ENCODE measurements at places on chromosomes 12 and 14.

DNA sequence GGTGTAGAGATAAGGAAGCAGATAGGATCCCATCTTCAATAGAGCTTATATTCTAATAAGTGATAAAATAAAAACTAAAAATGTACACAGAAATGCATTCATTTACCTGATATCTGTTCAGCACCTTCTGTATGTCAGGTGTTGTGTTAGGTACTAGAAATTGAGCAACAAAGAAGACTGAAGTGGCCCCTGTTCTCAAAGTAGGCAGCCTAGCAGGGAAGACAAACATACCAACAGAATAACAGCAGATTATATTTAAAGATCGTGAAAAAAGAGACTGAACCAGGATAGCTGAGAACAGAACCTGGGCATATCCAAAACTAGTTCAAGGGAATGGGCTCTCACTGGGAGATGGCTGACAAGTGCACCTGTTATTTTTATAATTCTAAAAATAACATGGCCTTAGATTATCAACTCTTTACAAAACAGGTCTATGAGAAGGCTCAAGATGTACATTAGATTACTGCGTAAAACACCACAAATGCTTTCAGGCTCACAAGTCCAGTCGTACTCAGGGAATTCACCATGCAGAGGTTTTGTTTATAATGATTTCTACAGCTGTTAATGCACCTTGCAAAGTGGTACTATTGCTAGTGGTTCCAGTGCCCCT, 16.4 kb downstream of the ANO6 start:
- no peak for DNase-seq

- DNase-seq = no peak
Observed at GRCh38 chr12:119036878-119037825, 55.8 kb downstream of the SRRM4 start.

- DNase-seq = no peak
Observed at GRCh38 chr14:95499354-95499750, 17.1 kb downstream of the SYNE3 start.

DNA sequence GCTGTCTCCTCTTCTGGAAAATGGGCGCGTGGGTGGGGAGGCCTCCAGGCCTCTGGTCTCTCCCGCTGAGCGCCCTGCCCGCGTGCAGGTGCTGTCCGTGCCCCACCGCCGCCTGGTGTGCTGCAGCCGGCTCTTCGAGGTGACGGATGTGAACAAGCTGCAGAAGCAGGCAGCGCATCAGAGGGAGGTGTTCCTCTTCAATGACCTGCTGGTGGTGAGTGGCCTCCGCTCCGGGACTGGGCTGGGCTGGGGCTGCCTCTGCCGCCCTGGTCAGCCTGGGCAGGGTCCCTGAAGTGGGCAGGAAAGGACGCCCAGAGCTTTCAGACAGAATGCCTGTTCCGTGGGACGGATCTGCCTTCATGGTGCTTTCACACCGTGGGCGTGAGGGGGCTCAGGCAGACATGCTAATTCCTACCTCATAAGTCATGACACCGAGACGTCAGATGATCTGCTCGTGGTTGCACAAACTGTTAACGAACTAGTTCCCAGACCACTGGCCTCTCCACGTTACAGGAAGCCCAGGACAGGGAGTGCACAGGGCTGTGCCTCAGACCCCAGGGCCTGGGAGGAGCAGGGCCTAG, 50.5 kb downstream of the SLC6A12 start:
- DNase-seq = no peak

DNA sequence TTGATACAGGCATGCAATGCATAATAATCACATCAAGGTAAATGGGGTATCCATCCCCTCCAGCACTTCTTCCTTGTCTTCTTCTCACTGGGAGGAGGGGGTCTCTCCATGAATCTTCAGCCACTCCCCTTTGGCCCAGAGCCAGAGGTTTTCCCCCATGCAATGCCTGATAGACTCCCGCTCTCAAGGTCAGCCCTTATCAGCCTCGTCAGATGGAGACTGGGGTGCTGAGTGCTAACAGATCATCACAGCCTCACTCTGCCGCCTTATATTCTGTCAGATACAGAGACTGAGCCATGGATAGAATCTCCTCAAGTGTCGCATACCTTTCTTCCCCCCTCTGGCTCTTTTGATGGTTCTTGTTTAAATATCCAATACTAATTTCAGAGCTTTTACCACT, 503.1 kb downstream of the AACS start:
- no peak for DNase-seq

DNA sequence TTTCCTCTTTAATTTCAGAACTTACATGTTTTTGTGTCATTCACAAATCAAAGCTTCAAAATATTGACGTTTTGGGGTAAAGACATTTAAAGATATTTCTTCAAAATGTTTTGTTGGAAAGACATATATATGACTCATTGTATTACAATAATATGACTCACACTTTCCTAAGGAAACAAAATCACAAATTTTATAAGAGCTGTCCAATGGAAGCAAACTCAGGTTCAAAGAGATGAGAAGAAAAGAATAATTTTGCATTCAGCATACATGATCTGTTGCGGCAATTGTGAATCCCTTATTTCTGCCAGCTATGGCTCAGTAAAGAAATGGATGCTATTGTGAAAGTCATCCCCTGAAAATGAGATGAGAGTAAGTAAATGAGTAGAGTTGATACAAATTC, 82.7 kb downstream of the GRIP1 start:
- DNase-seq = no peak

GRCh38 chr14:35406506-35407305, 2.2 kb upstream of the NFKBIA start:
- no peak for DNase-seq

DNA sequence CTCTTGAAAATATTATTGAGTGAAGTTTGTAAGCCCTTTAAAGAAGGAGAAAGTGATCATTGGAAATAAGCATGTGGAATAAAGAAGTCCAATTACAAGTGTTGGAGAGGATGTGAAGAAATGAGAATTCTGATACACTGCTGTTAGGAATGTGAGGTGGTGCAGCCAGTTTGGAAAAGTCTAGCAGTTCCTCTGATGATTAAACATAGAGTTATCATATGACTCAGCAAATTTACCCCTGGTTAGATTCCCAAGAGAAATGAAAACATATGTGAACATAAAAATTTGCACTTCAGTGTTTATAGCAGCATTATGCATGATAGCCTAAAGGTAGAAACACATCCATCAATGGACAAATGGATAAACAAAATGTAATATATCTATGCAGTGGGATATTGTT, 319.9 kb downstream of the AEBP2 start:
- no peak for DNase-seq

DNA sequence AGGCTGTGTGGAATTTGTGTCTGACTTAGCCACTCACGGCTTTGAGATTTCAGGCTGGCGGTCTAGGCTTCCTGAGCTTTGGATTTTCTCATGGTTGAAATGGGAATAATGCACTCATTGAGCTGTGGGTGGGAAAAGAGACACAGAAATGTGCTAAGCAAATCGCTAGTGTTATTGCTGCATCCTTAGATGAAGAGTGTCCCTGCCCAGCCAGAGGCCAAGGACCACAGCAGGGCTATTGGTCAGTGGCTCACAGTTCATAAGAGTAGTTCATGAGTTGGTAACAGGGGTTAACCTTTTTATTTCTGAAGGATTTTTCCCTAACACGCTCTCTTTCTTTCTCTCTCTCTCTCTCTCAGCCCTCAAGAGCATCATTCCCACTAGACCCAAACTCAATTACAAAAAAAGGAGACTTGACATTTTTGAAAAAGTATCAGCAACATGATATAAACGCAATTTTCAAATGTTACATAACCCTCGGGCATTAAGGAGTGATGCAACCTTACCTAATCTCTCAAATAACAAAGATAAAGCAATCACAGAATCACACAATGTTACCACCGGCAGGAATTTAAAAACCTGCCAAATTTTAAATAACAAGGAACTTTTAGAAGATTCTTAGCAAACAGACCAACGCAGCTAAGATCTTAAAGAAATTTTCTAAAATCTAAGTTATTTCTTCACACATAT, 36.7 kb upstream of the RMST start:
- no peak for DNase-seq

GRCh38 chr12:55659486-55660385, 23.0 kb downstream of the OR10P1 start:
- no peak for DNase-seq

DNA sequence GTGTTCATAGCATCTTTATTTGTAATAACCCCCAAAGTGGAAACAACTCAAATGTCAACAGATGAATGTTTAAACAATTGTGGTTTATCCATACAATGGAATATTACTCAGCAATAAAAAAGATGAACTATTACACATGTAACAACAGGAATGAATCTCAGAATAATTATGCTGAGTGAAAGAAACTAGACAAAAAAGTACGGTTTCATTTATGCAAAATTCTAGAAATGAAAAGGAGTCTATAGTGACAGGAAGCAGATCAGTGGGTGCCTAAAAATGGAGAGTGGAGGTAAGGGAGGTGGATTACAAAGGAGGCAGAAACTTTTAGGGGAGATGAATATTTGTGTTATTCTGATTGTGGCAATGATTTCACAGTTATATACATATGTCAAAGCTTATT, 4.8 kb downstream of the PRKCH start:
- no peak for DNase-seq

- no peak for DNase-seq
Observed at GRCh38 chr14:61268812-61269211, 12.3 kb downstream of the TMEM30B start.

GRCh38 chr14:50830044-50830931, 674 bp downstream of the NIN start:
- DNase-seq = no peak

DNA sequence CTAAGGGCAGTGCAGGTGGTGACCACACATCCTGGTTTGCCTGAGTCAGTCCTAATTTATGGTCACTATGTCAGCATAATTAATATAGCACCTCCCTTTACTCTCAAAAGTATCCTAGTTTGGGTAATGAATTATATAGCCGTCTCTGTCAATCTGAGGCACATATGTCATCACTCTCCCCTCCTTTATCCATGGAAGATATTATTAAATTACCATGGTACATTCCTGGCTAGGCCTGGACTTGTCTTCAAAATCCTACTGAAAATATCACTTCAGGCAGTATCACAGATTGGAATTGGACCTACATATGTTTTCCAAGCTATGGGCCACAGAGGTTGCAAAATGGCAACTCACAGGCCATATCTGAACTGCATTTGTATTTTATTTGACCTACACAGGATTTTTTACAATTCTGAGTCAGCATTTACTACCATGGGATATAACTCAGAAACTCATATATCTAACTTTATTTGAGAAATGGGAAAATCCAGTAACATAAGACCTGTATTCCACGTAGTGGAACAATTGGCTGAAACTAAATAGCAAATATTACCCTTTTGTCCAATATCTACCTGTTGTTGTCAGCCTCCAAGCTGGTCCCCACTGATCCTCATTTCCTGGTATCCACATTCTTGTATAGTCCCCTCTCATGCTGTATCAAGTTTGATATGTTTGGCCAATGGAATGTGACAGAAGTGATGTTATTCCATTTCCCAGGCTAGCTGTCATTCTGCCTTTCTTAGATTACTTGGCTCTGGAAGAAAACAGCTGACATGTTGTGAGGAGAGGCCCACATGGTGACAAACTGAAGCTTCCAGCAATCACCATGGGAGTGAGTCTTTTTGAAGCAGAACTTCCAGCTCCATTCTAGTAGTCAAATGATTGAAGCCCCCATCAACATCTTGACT, 102.5 kb upstream of the MDM1 start:
- DNase-seq = no peak

- no peak for DNase-seq
Observed at GRCh38 chr12:4826909-4827308, 82.8 kb upstream of the KCNA1 start.

- no peak for DNase-seq
Observed at GRCh38 chr14:50530794-50531365, 1.5 kb downstream of the MAP4K5 start.

DNA sequence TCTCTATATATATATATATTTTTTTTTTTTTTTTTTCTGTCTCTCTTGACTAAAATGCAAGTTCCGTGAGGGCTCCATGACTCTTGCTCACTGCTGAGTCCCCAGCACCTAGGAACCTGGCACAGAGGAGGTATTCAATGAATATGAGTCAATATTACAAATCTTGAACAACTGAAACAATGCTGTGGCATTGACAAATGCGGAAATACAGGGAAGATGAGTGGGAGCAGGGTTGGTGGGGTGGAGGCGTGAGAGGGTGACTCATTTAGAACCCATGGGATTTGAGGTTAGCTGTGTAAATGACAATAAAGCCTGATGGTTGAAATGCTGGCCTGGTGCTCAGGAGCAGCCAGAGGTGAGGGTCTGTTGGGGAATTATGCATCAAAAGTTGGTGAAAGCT, 121.7 kb upstream of the FUT8 start:
- DNase-seq = no peak

GRCh38 chr12:32454866-32455265, 55.5 kb downstream of the FGD4 start:
- no peak for DNase-seq

DNA sequence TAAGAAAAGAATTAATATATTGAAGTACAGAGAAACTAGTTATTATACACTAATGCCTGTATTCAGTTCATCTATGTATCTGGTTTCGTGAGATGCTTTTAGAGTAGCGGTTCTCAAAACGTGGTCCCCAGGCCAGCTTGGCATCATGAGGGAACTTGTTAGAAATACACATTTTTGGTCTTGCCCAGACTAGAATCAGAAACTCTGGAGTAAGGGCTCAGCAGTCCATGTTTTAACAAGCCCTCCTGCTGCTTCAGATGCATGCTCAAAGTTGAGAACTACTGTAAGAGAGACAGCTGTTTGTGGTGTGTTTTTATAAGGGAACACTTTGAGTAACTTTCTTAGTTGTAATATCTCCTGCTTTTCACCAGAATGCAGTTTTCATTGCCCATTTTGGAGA, 18.1 kb downstream of the GPATCH2L start:
- DNase-seq = no peak

GRCh38 chr12:93568091-93568490, 4.4 kb upstream of the SOCS2 start:
- no peak for DNase-seq

GRCh38 chr14:64293976-64294671, at the start of gene ESR2:
Gene ESR2, minus strand, starts transcription at chr14:64294371. Its CDS starts 11,386 bp downstream, at chr14:64282985.
- DNase-seq = no peak

- DNase-seq = no peak
Observed at GRCh38 chr12:77124767-77125166, 59.4 kb upstream of the E2F7 start.

- DNase-seq = no peak
Observed at GRCh38 chr12:127254420-127254955, 1012.5 kb upstream of the TMEM132C start.

DNA sequence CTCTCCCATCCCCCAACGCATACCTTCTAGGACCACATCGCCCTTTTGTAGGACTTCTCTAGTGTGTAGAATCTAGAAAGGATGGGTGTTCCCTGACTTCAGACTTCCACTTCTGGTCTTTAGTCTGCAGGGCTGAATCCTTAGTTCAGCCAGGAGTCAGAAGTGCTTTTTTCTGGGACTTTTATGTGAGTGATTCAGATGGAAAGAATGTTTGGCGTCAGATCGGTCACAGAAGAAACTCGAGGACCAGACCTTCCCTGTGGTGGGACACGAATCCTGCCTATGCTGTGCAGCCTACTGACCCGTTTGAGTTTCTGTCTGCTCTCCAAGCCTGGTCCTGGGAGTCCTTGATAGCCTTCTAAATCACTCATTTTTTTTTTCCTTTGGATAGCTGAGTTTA, 165.4 kb upstream of the SSTR1 start:
- no peak for DNase-seq

- DNase-seq = no peak
Observed at GRCh38 chr14:73375861-73376260, 82.5 kb downstream of the NUMB start.
